ENCODE measurements at places on chromosomes 7 and 10.

- no peak for DNase-seq
Measured at GRCh38 chr7:122166275-122166674, 22.2 kb upstream of the AASS start.

GRCh38 chr10:132270721-132271457, 36.9 kb downstream of the STK32C start:
- no peak for DNase-seq

GRCh38 chr7:94049615-94050014, 45.5 kb upstream of the BET1 start:
- DNase-seq = no peak

GRCh38 chr10:26697163-26697921, at the start of gene PDSS1:
TSS of gene PDSS1 (plus strand) at chr10:26697701. CDS start at chr10:26697712, 11 bp downstream.
- peak; percentile 23 for DNase-seq

- no peak for DNase-seq
Measured at GRCh38 chr10:4053940-4054339, 268.9 kb upstream of the KLF6 start.

DNA sequence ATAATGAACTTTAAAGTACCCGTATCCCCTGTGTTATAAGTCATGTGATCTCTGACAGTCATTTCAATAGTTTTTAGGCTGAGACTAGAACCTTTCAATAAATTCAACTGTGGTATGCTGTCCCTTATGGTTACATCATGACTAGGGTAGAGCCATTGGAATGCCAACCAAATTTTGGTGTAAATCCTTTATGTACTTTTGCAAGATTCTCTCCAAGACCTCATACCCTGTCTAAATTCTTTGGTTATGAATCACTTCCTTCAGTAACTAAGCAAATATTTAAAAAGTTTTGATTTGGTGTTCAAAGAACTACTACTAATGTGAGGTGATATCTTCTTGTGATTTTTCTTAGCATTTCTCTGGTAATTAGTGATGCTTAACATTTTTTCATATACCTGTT, 20.8 kb upstream of the OR6B1 start:
- no peak for DNase-seq

GRCh38 chr7:93442478-93443224, 131.9 kb downstream of the CALCR start:
- no peak for DNase-seq

DNA sequence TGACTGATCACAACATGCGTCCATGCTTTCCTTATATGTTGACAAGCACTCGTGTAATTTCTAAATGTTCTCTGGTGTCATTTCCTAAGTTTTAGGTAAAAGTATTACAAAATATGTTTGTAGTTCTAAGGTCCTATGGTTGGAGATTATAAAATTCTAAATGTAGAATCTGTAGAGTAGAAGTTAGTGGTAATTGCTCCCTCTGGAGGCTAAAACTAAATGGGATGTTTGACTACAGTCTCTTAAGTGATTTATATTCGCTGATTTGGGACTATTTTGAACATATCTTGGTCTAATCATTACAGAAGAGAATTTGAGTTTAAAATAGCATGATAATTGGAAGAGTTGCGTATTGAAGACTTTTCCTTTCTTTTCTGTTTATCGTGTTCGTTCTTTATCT, 74.1 kb downstream of the ZMYND11 start:
- no peak for DNase-seq

GRCh38 chr10:13993169-13993568, 337.6 kb downstream of the FRMD4A start:
- DNase-seq = no peak

DNA sequence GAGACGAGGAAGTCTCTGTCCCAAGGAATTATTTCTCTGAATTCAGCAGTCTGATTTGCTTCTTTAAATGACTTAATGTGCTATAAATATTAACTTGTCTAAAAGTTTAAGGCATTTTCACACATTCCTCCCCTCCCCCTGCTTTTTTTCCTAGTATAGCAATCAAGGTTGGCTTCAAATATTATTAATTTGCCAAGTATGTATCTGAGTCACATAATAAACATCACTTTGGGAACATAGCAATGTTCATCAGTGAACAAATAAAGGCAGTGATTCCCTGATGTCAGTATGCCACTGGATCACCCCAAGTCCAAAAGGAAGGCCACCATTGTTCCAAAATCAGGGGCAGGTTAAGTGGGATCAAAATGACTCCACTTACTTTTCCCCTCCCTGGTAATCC, 40.5 kb downstream of the PDE6C start:
- DNase-seq = no peak

DNA sequence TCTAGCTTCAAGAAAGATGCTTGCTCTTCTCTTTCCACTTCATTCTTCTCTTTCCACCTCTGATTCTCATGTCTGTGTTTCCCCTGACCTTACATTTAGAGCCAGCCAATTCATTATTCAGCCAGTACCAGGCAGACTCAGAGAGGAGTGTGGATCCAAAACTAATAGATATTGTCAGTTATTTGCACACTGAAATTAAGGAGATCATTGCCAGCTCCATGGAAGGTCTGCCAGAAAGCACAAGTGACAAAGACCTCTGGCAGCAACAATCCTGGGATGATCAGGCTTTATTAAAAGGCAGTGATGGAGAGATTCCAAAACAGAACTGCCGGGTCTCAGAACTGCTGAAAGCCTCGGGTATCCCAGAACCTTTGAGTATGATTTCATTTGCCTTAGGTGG, 749.4 kb downstream of the XPNPEP1 start:
- no peak for DNase-seq

GRCh38 chr10:8874268-8874667, 819.8 kb downstream of the GATA3 start:
- DNase-seq = no peak

- DNase-seq = no peak
Measured at GRCh38 chr7:100127866-100128636, 1.3 kb downstream of the MBLAC1 start.

DNA sequence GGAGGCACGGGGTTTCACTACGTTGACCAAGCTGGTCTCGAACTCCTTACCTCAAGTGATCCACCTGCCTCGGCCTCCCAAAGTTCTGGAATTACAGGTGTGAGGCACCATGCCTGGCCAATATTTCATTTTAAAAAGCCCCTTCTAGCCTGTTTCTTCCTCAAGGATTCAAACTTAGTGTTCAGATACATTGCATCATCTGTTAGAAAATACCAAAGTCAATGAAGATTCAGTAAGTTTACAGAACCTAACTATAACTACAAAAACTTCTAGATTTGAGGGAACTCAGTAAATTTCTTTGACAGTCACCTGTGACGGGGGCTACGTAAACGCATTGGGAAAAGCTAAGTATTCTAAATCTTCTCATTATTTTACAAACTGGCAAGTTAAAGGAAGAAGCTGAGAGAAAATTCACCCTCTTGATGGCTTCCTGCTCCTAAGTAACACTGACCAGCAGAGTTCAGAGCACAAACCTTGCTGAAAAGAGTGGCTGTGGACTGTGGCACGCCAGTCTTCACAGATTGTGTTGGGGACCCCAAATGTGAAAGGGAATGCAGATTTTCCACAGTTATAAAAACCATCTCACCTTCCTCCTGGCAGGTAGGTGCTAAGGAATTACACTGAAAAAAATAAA, 162.2 kb downstream of the PKD1L1 start:
- DNase-seq = no peak

- DNase-seq = no peak
Measured at GRCh38 chr10:114404171-114405010, at the start of gene AFAP1L2. TSS of gene AFAP1L2 (minus strand) at chr10:114404502. CDS start at chr10:114404455, 47 bp downstream.

- DNase-seq = no peak
Measured at GRCh38 chr7:140926021-140926817, 1.5 kb upstream of the BRAF start.

DNA sequence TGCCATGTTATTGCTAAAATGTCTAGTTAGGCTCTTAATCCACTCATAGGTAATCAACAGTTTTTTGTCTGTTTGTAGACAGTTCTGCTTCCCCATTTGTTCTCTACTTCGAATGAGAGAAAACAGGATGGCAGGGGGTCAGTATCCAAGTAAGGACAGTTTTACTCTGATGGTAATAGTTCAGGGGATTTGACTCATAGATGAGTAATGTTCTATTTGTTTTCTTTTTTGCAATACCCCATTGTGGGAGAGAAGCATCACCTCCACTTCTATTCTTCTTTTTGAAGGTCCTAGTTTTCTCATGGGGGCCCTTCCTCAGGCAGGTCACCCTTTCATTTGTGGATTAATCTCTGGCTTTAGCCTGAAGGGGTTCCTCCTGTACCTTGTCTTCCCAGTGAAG, 13.9 kb downstream of the PCLO start:
- no peak for DNase-seq

DNA sequence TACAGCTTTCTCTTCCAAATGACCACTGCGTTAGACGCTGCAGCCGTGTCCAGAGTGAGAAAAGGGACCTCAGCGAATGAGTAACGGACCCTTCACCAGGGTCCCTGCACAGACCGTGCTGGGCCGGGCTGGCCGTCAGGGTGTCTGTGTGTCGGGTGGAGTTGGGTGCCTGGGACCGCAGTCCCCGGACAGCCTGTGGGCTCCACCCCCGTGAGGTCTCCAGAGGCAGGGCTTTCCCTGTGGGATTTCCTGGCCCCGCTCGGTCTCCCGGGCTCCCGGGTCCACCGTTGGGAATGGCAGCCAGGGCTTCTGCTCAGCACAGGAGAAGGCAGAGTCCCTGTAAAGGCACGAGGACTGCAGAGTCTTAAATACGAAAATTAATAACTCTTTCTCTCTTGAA, 509.7 kb downstream of the TCERG1L start:
- DNase-seq = no peak

- DNase-seq = no peak
Measured at GRCh38 chr7:134809616-134810015, 30.2 kb downstream of the CALD1 start.

DNA sequence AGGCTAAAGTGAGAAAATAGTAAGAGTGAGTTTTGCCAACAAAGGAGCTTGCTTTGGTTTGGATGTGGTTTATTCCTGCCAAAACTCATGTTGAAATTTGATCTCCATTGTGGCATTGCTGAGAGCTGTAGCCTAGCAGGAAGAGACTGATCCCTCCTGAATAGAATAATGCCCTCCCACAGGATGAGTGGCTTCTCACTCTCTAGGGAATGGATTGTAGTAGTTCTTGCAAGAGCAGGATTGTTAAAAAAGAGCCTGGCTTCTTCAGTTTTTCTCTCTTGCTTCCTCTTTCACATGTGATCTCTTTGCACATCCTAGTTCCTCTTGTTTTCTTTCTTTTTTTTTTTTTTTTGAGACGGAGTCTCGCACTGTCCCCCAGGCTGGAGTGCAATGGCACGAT, 34.4 kb downstream of the ASAH2 start:
- no peak for DNase-seq

GRCh38 chr10:82887488-82887887, 1012.5 kb downstream of the NRG3 start:
- no peak for DNase-seq

- DNase-seq = no peak
Measured at GRCh38 chr7:16967300-16967811, 85.6 kb upstream of the AGR3 start.

DNA sequence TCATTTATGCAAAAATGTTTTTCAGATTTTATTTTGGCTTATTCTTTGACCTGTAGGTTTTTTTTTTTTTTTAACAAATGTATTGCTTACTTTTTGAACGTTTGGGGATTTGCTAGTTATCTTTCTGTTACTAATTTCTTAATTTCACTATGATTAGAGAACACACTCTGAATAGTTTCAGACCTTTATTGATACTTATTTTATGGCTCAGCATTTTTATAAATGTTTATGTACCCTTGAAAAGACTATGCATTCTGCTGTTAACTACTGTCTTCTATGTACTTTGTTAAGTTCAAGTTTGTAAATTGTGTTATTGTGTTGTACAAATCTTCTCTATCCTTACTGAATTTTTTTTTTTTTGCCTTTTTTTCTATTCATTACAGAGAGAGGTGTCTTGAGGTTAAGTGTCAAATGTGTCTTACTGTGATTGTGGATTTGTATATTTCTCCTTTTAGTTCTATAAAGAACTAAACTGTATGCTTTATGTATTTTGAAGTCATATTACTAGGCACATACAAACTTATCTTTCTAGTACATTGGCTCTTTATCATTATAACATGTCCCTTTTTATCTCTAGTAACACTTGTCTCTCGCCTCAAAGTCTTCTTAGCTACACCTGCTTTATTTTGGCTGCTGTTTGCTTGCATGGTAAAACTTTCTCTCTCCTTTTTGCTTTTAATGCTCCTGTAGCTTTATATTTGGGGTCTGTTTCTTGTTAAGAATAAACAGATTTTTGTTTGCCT, 8.1 kb downstream of the MKLN1 start:
- no peak for DNase-seq

Data from NCI-H1694 (cell line).